ENCODE measurements at places on chromosomes 2 and 18.

DNA sequence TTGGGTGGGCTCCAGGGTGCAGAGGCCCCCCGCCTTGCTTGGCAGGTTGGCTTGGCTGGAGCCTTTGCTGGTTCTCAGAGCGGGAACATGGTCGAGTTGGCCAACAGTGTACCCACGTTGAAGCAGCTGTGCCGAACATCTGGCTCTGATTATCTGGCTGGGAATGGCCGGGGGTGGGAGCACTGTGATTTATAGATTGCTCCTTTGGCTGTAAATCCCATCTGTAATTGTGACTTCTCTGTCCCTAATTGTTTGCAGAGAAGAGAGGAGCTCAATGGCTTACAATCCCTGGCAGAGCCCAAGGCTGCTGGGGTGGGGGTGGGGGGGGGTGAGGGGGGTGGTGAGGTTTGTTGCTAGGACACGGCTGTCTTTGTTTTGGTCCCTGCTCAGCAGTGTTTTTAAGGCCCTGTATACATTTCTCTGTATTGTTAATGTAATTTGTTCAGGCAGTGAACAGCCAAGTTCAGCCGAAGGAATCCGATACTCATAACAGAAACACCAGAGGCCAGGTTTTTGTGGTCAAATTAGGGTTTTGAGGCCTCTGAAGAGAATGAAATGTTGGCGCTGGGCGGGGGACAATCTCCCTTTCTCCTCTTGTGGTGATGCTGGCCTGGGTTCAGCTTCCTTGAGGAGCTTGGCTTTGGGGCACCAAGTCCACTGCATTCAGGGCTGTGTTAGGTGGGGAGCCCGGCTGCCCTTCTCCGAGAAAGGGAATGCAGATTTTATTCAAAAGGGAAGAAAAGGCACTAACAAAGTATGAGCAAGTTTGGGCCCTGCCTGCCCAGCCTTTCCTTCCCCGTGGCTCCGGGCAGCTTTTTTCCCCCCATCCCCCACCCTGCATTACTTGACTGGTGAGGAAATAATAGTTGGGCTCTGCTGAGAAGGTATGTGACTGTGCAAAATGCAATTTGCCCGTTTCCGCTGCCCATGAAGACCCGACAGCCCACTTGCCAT, 82.5 kb downstream of the TCF7L1 start:
- no peak for DNase-seq

GRCh38 chr2:36335597-36335996, 20.0 kb upstream of the CRIM1 start:
- DNase-seq, result no peak

DNA sequence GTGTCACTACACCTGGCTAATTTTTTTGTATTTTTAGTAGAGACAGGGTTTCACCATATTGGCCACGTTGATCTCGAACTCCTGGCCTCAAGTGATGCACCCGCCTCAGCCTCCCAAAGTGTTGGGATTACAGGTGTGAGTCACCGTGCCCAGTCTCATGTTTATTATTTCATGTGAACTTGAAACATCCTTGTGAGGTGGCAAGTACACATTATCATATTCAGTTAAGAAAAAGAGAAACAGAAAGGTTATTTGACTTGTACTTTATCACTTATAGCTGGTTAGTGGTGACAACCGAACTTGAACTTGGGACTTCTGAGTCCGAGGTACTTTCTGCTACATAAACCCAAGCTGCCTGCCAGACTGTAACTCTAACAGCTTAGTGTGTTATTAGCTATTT, 24.4 kb downstream of the ABHD3 start:
- DNase-seq, result no peak

DNA sequence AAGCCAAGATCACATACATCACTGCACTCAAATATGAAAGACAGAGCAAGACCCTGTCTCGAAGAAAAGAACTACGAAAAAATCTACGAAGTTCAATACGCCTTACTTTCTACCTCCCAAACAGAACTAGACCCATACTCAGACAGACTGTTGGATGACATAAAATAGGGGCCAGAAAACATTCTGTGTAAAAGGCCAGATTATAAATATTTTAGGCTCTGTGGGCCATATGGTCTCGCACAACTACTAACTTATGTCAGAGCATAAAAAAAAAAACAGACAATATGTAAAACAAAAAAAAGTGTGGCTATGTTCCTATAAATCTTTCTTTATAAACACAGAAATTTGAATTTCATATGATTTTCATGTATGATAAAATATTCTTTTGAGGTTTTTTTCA, 40.8 kb downstream of the NBAS start:
- no peak for DNase-seq

- DNase-seq, result no peak
Observed at GRCh38 chr2:68926796-68927195, 25.9 kb downstream of the GKN2 start.

- DNase-seq, result no peak
Observed at GRCh38 chr2:221293949-221294742, 278.0 kb downstream of the EPHA4 start.

DNA sequence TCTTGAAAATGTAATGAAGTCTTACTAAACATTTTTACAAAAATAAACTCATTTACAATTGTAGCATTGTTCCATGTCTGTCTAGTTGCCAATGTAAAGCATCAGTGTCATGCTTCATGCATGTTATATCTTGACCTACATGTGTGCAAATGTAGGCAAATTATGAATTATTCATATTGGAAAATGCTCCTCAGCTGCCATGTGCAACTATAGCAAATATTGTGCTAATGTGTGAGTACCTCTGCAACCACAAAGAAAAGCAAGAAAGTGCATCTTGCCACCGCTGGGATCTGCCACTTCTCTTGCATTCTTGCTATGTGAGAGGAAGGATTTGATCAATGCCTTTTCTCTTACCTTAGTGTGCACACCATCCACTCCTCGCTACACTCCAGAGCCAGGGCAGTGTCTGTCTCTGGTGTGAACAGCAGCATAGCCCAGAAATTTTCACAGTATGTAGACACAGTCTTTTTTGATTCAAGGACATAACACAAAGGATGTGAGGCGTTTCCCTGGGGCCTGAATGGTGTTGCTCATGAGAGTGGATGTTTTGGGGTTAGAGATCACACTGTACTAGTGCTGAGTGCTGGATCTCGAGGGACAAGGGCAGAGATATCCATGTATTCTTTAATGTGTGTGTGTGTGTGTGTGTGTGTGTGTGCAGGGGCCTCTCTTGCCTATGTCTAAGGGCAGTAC, 47.6 kb upstream of the HAAO start:
- no peak for DNase-seq

DNA sequence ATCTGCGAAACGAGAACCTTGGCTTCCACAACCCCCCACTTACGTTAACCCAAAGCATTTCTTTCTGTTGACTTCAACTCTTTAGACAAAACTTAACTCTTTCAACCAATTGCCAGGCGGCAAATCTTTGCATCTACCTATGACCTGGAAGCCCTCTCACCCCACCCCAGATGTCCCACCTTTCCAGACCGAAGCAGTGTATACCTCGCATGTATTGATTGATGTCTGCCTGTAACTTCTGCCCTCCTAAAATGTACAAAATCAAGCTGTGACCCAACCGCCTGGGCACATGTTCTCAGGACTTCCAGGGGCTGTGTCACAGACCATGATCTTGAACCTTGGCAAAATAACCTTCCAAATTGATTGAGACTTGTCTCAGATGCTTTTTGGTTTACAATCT, 12.3 kb downstream of the AQP12B start:
- DNase-seq, result no peak

GRCh38 chr2:177338177-177338721, 54.3 kb upstream of the AGPS start:
- no peak for DNase-seq

- no peak for DNase-seq
Observed at GRCh38 chr2:105455488-105456003, 56.7 kb upstream of the FHL2 start.

GRCh38 chr2:52879561-52879960, 888.0 kb upstream of the CHAC2 start:
- DNase-seq, result no peak

DNA sequence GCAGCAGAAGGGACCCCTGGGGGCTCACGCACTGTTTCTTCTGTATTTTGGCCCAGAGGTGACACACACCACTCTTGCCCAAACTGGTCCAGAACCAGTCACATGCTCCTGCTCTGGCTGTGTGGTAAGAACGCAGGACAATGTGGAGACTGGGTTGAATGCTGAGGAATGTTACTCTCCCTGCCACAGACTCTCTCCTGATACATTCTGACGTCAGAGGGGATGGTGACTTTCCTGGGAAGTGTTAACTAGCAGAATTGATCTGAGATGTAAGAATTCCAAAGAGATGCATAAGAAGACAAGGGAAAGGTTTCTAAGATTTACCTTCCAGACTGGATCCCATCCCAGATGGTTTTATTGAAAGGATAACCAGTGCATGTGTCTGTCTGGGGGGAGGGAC, 100.8 kb downstream of the ASB1 start:
- no peak for DNase-seq

DNA sequence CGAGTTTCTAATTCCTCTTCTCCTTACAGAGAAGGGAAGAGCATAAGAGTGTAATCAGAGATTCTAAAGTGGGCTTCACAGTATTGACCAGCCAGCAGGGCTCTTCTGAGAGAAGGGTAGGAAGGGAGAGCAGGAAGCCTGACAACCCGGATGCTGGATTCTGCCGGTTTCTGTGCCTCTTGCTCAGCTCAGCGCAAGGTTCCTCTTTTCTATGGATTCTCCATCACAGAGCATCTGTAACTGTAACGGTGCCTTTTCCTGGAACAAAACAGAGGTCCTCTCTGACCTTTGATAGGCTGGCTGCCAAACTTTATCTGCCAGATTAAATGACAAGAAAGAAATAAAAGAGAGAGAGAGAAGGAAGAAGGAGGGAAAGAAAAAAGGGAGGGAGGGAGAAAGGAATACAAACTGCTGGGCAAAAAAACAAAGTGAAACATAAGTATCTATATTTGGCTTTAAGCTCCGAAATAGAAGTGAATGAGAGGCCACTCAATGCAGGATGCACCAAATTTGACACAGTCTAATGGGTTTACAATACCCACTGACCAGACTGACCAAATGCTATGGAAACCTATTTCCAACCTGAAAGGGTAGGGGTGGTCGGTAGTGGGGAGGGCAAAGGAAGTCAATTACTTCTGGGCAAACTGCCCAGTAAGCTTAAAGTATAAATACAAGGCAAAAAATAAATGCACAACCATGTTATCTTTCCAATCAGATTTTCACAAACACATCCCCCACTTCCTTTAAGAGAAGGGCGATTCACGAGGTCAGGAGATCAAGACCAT, 59.2 kb downstream of the PIEZO2 start:
- no peak for DNase-seq

- no peak for DNase-seq
Observed at GRCh38 chr18:47522359-47522758, 270.9 kb upstream of the SKOR2 start.

- no peak for DNase-seq
Observed at GRCh38 chr2:109313343-109313742, 184.3 kb downstream of the SH3RF3 start.

DNA sequence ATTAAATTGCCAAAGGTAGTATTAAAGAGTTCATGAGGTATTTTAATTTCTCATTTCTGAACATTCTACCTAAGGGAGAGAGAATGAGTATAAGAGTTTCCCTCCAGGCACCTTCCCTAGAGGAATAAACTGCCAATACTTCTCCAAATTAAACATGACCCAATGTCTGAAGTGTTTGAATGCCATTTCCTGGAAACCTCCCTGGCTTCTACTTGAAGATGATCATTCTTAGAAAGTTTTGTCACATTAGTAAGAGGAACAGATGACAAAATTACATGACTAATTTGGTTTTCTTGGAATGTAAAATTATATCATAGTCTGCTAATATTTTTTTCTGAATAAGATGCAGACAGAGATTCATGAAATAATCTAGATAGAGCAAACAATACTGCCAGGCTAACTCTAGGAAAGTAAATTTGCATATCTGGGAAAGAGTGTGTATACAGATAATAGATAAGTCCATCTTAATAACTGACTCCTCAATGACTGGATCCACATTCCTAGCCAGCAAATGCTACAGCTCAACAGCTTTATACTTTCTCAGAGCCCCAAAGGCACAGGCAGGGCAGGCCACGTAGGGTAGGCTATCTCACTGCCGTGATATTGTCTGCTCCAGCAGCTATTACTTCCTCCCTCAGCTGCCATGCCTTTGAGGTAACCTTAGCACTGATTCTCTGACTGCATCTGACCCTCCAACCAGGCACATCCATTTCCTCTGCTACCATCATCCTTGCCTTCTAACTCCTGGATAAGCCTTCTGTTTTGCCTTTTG, 630.8 kb upstream of the PIK3C3 start:
- DNase-seq, result no peak

- no peak for DNase-seq
Observed at GRCh38 chr2:26448651-26449050, 29.3 kb downstream of the OTOF start.

DNA sequence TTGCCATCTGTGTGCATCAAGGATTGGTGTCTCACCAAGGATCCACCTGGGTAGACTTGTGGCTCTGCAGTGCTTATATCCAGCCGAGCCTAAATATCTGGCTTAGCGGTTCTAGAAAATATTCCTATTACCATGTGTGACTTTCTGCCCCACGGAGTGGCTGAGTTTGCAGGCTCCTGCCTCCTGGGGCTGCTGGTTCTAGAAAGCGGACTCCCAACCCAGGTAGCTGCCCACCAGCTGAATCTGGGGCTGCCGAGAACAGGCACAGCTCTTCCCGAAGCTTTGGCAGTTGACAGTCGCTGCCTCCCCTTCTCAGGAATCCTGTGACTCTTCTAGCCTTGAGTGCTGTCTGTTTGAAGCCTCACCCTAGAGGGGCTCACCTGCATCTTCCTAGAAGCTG, 104.6 kb downstream of the TPGS2 start:
- no peak for DNase-seq

DNA sequence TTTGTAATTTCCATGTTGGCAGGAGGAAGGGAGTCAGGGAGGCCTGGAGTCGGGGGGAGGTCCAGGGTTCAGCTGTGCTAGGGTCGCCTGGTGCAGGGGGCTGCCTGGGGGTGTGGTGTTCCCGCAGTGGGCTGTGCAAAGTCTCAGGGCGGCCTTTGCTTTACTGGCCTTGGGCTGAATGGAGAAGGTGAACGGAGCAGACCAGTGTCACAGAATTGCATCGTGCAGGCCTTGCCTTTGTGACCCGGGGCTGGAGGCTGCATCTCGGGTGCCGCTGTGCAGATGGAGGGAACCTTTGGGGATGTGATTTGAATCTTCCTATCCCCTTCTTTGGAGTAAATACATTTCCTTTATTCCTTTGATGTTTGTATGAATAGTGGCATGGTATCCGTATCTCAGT, 8.8 kb downstream of the SNTG2 start:
- no peak for DNase-seq

GRCh38 chr2:240139666-240140393, 628 bp downstream of the OTOS start:
- no peak for DNase-seq
